ENCODE measurements at places on chromosomes 12 and 14.

DNA sequence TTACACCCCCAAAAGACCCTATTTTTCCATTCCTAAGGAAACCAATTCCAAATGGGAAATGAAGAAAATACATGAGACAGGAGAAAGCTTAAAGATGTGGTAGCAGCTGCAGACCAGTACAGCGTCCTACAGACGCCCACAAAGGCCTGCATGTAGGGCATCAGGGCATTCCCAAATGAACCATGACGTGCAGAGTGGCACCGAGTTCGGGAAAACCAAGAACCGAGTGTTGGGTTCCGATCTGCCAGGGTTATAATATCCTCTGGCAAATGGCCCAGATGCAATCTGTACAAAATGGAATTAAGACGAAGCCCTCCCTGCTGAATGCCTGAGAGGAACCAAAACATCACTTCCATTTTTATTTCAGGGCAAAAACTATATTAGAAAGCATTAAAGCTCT lies 34.4 kb upstream of the SELPLG start:
- no peak for DNase-seq

DNA sequence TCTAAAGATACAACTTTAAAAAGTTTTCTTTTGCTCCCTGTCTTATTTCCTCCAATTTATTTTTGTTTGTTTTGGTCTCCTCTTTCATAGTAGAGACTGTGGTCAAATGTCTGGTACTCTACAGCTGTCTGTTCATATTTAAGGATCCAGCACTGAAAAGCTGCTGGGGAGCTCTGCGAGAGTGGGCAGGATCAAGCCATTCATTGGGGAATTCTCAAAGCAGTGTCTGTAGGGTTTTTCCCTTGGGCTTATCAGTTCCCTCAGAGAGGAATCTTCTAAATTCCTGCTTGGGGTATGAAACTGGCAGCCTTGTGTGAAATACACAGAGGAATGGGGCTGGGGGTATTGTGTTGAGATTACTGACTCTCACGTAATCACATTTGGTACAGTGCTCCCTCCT lies 52.3 kb downstream of the FNTB start:
- DNase-seq, result no peak

GRCh38 chr12:71840231-71840847 lies 780 bp downstream of the TBC1D15 start:
- DNase-seq, result peak; percentile 86

DNA sequence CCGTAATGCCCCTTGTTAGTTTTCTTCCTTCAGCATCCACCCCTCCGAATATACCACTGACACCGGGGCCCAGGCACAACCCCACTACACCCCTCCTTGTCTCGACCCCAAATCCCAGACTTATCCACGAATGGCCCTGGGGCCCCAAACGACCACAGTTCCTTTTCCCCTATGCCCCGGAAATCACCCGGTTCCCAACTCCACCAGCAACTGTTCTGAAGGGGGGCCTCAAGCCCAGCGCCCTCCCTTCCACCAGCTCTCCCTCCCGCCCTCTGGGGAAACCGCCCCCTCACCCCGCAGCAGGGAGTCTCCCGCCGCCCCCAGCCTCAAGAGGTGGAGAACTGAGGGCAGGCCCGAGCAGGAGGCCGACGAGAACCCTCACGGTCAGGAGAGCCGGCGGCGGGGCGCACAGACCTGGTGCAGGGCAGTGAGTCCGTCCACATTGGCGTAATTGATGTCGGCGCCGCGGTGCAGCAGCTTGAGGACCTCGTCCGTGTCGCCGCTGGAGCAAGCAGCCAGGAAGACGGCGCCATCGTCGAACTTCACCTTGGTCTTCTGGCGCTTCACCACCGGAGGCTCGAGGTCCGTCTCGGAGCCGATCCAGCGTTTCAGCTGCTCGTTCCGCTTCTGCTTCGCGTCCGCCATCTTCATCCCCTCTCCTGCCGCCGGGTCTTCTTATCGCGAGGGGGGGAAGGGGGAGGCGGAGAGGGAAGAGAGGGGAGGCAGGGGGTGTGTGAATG lies 446 bp downstream of the PPP1R12A start:
- peak; percentile 49 for DNase-seq

- no peak for DNase-seq
These were observed 3.9 kb upstream of the PMCH start for GRCh38 chr12:102201436-102202061.

DNA sequence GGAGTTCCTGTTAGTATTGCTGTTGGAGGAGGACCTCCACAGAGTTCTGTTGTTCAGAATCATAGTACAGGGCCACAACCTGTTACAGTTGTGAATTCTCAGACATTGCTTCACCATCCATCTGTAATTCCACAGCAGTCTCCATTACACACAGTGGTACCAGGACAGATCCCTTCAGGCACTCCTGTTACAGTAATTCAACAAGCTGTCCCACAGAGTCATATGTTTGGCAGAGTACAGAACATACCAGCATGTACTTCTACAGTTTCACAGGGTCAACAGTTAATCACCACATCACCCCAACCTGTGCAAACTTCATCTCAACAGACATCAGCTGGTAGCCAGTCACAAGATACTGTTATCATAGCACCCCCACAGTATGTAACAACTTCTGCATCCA lies 120.8 kb downstream of the ARID2 start:
- no peak for DNase-seq

GRCh38 chr12:100141666-100141997 lies 1.0 kb downstream of the BLTP3B start:
- DNase-seq, result no peak

DNA sequence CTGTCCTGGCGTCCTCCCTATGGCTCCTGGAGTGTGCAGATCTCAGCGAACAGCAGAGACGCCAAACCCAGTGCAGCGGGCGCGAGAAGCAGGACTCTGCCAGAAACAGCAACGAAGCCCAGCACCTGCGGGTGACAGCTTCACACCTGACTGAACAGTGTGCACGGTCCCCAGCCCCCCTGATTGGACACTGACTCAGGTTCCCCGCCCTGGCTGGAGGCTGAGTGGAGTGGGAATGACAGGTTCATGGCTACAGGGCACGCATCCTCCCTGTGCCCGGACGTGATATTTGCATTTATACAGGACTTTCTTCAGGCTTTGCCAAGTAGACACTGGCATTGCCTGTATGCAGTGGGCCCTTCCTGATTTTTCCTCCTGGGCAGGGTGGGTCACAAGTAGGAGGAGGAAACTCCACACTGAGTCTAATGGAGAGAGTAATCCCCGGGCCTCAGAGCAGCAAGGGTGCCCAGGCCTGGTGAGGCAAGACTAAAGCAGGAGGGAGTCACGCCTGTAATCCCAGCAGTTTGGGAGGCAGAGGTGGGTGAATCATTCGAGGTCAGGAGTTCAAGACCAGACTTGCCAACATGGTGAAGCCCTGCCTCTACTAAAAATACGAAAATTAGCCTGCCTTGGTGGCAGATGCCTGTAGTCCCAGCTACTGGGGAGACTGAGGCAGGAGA lies 71.6 kb downstream of the ASCL4 start:
- no peak for DNase-seq

GRCh38 chr12:20342111-20342510 lies 26.2 kb upstream of the PDE3A start:
- DNase-seq, result no peak

DNA sequence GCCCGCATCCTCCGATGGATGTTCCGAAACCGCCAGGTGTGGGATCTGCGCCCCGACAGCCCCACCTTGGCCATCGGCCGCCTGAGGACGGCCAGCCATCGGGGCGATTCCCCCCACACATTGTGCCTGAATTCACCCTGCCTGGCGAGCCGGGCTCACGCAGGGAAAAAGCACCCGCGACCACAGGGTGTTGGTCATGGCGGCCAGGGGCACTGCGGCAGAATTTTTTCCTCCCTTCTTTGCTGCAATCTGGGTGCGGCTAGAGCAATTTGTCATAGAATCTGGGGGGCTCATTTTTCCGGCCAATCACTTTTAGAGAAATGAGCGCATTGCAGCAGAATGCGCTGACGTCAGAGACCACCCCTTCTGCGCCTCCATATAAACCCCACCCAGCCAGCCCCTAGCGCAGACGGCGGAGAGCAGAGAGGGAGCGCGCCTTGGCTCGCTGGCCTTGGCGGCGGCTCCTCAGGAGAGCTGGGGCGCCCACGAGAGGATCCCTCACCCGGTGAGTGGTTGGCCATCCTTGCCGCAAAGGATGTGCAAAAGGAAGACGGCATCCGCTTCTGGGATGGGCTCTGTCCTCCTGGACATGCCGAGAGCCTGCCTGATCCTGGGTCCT lies at the start of gene MEG3:
Gene MEG3, plus strand, starts transcription at position 406 of the 619 bp plus-strand sequence.
- no peak for DNase-seq

DNA sequence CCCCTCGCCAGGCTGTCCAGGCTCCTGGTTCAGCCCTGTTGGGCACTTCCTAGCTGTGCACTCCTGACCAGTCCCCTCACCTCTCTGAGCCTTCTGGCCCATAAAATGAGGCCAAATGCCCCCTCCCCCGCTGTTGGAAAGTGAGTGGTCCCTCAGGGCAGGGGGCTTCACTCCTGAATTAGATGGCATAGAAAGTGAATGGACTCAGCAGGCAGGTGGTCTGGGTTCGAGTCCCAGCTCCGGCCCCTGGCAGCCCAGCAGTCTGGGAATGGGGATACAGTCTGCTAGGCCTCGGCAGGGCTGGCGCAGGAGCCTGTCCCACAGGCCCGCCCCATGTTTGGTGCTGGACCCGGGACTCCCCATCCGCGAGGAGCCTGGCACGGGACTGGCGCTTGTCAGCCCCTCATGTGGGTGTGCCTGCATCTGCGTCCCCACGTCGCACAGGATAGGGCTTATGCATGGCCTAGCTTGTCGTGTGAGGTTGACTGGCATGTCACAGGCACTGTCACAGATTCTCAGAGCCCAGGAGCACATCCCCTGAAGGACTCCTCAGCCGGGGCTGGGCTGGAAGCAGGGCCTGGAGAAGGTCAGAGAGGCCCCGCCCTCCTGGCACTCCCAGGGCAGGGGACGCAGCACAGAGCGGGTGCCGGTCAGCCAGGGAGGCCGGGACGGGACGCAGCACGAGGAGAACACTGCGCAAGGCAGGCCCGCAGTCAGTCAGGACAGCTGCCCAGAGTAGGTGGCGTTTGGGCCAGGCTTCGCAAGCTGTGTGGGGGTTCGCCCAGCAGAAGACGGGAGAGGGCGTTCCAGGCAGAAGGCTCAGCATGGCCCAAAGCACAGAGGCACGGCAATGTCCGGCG lies 40.5 kb downstream of the DIO3 start:
- no peak for DNase-seq

GRCh38 chr12:105769486-105769885 lies 369.3 kb downstream of the NUAK1 start:
- DNase-seq, result no peak

DNA sequence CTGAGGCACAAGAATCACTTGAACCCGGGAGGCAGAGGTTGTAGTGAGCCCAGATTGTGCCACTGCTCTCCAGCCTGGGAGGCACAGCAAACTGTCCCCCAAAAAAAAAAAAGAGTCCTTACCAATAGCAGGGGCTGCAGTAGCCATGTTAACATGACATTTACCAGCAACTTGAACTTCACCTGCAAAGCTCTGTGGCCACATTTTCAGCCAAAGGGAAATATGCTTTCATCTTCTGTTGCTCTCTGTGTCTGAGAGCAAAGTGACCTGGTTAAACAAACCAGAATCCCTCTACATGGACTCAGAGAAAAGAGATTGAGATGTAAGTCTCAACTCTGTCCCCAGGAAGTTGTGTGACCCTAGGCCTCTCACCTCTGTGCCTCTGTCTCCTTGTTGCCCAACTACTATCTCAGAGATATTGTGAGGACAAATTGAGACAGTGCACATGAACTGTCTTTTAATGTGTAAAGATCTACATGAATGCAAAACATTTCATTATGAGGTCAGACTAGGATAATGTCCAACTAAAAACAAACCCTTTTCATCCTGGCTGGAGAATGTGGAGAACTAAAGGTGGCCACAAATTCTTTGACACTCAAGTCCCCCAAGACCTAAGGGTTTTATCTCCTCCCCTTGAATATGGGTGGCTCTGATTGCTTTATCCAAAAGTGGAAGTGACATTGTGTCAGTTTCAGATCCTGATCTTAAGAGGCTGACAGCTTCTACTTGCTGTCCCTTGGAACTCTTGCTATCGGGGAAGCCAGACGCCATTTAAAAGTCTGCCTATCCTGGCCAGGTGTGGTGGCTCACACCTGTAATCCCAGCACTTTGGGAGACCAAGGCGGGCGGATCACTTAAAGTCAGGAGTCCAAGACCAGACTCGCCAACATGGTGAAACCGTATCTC lies 24.7 kb upstream of the P2RX4 start:
- DNase-seq, result no peak

- DNase-seq, result no peak
These were observed 539.3 kb upstream of the TBX3 start for GRCh38 chr12:115223322-115223721.

- no peak for DNase-seq
These were observed 419.6 kb downstream of the MED13L start for GRCh38 chr12:115857923-115858322.

- no peak for DNase-seq
These were observed 921 bp downstream of the RAD51B start for GRCh38 chr14:67820428-67820971.

- no peak for DNase-seq
These were observed 168.9 kb downstream of the VRK1 start for GRCh38 chr14:96965885-96966595.

DNA sequence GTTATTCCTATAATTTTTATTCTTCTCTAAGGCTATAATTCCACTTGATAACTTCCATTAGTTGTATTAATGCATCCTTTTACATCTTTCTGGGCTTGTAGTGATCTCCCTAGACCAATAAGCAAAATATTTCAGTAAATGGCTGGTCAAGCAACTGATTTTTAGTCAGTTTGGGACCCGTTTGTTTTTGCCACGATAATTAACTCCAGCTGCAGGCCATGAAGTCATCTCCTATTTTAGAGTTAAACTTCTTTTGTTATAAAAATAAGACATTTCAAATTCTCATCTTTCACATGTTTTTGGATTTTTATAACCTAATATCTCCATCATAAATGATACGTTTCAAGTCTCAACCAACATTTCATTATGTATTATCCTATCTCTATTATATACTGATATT lies 49.4 kb downstream of the MAGOHB start:
- no peak for DNase-seq

Data from hematopoietic multipotent progenitor cell treated with erythropoietin and hydrocortisone succinate and interleukin-3 and kit ligand, for 17 days (in vitro differentiated cells).